ENCODE measurements at places on chromosomes 1 and 21.

- DNase-seq = no peak
Observed at GRCh38 chr1:62092110-62092509, 102.5 kb upstream of the L1TD1 start.

- DNase-seq = peak; percentile 15
Observed at GRCh38 chr1:21703318-21703963, 34.3 kb upstream of the RAP1GAP start.

DNA sequence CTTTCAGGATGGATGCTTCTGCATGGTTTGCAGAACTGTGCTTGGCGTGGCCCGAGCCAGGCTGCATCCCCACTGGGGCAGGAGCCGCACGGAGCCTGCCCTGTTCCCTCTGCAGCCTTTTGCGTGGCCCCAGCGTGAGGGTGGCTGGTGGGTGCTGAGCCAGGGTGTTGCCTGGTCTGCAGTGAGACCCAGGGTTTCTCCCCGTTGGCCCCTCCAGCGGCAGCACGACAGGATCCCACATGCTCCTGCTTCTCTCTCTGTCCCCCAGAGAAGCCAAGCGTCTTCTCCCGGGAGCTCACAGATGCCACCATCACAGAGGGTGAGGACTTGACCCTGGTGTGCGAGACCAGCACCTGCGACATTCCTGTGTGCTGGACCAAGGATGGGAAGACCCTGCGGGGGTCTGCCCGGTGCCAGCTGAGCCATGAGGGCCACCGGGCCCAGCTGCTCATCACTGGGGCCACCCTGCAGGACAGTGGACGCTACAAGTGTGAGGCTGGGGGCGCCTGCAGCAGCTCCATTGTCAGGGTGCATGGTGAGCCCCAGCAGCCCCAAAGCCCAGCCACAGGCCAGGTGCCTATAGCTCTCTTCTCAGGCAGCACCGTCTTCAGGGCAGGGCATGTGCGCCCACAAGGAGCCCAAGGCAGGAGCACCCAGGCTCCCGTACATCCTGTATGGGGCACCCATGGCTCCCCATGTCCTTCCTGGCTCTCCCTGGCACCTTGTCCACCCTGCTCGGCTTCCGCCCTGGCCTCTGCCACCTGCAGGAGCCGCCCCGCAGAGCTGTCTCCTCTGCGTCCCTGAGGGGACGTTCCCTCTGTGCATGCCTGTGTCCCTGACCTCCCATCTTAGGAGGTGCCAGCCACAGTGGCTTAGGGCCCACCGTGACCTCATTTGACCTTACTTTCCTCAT is 78.9 kb downstream of the OBSCN start:
- no peak for DNase-seq

DNA sequence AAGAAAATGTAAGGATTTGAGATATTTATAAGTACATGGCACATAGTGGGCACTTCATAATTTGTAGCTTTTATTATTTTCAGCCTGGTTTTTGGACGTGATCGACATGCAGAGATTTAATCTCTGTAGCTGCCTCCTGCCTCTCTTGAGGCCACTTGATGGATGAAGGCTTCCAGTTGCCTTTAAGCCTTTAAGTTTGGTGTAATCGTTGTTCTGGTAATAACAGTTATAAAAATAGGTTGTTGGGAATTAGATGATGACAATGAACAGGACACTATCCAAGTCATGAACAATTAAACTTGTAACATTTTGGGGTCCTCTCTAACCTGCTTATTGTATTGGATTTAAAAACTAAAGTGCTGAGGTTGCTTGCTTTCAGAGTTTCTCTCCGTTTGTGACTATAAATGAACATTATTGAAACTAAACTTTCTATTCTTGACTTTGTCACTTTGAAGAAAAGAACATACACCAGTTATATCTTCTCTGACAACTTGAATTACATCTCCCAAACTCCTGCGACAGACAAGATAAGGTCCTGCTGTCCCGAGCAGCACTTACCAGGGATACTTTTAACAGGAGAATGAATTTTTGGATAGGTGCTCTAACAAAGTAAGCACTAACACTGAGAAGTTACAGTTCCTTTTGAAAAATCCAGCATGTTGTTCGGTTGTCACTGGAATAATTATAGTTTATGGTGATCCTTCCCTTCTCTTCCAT is 295.0 kb downstream of the NFIA start:
- no peak for DNase-seq

Data from LoVo (cell line).